ENCODE measurements at places on chromosomes 16 and 17. TPM values are rescaled to one million over a fixed set of nuclear protein-coding genes. Genes with fewer than 3 reads are reported as not detected.

DNA sequence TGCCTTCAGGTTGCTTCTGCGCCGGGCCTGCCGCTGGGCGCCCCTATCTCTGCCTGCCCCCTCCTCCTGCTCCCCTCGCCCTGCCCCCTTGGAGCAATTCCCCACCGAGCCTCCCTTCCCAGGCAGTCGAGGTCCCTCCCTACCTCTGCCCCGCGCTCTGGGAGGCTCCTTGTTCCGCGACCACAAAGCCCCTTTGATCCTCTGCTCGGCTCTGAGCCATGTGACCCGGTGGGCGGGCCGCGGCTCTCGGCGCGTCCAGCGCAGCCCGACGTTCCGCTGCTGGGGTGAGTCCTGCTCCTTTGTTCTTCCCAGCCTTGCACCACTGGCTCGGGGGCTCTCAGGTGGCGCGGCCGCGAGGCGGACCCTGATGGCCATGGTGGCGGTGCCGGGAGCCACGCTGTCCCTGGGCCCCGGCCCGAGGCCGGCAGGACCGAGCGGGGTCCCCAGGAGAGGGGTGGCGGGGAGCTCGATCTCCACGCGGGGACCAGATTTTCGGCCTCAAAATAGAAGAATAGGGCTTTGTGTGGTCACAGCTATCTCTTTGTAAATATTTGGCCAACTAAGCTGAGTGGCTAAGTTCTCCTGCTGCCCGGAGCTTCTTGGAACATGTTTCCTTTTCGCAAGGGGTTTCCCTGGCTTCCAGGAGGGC lies 310.6 kb downstream of the SEC14L1 start:
- H3K4me3 ChIP-seq = peak overlapping the region; percentile 61
- H3K27ac ChIP-seq = peak overlapping the region; percentile 69
- DNase-seq = peak; percentile 78
- no peaks in the 10 kb centered on the region for H3K27me3 ChIP-seq

DNA sequence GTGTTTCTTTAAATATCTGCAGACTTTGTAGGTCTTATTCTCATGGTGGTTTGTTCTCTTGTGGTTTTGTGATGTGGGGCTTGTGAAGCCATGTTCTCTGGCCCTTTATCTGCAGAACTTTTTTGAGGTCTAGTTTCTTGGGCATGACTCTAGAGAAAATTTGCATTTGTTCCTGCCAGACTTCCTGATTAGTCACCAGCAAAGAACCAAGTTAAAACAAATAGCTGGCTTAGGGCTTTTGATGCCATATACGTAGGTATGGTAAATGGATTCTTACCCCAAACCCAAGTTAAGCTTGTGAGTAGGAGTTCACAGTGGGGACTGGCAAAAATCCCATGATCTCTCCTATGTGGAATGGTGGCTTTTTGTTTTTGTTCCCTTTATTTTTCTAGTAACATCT lies 68.7 kb upstream of the IRX3 start:
- H3K27me3 ChIP-seq = no peaks in the 10 kb centered on the region
- no peak overlapping the region for H3K4me3 ChIP-seq
- H3K4me1 ChIP-seq = no peaks in the 10 kb centered on the region
- peak; percentile 52 for DNase-seq
- no peak overlapping the region for H3K27ac ChIP-seq
- no peaks in the 10 kb centered on the region for H3K36me3 ChIP-seq

DNA sequence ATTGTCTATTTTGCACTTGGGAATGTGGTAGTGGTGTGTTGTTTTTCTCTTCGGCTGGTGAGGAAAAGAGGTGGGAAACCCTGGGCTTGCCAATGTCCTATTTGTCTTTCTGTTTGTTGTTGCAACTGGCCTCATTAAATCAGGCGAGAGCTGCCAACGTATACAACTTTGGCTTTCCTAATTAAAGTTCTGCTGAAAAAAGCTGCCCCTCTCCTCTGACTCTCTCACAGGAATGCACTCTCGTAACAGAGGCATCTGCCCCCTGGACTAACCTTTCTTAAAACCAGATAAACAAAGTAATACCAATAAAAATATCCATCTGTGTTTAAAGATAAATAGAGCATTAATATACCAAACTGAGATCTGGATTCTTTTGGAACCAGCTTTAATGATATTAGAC lies 7.8 kb downstream of the CDRT15 start:
- H3K36me3 ChIP-seq = no peaks in the 10 kb centered on the region
- H3K27ac ChIP-seq = no peak overlapping the region
- peak; percentile 10 for DNase-seq
- H3K4me1 ChIP-seq = peaks cover 9% of the 10 kb centered on the region

DNA sequence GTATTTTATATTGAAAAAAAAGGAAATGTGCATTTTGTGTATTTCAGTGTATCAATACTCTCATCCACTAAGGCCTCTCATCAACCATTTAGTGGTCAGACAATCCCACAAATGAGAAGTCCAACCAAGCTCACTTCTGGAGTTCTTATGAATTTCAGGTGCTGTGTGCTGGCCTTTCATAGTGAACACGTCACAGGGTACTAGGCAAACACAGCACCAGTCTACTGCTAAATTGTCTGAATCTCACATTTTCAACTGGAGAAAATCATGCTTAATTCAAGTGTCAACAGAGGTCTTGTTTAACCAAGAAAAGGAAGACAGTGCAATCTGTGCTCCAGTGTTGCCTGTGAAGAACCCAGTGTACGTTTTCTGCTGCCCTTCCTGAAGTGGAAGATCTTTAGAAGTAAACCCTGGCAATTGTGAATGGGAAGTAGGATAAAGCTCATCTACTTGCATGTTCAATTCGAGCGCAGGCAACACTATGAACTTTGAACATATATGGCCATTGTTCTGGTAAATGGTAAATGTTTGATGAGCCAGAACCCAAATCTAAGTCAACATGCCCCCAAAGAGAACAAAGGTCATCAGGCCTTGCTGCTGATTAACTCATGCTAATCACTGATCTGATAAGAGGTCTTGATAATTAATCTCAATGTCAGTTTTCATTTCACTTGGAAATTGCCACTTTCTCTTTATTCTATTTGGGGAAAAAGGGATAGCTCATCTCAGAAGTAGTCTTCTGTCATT lies 439.2 kb upstream of the SOX9 start:
- H3K36me3 ChIP-seq = no peaks in the 10 kb centered on the region
- H3K4me1 ChIP-seq = no peaks in the 10 kb centered on the region
- H3K4me3 ChIP-seq = no peak overlapping the region
- no peak overlapping the region for H3K27ac ChIP-seq
- no peak for DNase-seq
- H3K27me3 ChIP-seq = no peaks in the 10 kb centered on the region

DNA sequence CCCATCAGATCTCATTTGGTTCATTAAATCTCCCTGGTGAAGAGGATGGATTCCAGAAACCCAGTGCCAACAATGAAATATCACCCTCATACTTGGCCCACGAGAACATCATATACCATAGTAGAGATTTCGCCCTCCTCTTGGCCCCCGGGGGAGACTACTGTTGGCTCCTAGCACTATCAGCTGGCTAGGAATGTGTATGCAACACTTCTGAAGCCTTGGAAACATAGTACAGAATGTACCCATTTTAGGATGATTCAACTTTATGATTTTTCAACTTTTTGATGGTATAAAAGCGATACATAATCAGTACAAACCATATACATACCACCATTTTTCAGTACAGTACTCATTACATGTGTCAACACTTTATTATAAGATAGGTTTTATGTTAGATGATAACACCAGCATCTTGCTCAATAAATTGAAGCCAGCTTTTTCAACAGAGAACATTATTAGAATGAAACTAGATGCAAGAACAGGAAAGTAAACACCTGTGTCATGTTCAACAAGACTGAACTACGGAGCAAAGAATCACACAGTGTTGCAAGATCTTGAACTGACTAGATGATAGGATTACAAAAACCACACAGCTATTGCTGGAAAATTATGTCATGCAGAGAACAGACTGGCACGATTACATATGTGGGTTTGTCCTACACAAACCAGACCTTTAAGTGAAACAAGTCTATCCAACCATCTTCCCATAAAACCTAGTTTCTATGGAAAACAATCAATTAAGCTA lies 17.2 kb downstream of the RSL1D1 start:
- H3K36me3 ChIP-seq = peaks cover 20% of the 10 kb centered on the region
- no peaks in the 10 kb centered on the region for H3K27me3 ChIP-seq
- peaks cover 27% of the 10 kb centered on the region for H3K4me1 ChIP-seq
- no peak overlapping the region for H3K4me3 ChIP-seq
- DNase-seq = peak; percentile 86
- peak overlapping the region; percentile 60 for H3K27ac ChIP-seq

DNA sequence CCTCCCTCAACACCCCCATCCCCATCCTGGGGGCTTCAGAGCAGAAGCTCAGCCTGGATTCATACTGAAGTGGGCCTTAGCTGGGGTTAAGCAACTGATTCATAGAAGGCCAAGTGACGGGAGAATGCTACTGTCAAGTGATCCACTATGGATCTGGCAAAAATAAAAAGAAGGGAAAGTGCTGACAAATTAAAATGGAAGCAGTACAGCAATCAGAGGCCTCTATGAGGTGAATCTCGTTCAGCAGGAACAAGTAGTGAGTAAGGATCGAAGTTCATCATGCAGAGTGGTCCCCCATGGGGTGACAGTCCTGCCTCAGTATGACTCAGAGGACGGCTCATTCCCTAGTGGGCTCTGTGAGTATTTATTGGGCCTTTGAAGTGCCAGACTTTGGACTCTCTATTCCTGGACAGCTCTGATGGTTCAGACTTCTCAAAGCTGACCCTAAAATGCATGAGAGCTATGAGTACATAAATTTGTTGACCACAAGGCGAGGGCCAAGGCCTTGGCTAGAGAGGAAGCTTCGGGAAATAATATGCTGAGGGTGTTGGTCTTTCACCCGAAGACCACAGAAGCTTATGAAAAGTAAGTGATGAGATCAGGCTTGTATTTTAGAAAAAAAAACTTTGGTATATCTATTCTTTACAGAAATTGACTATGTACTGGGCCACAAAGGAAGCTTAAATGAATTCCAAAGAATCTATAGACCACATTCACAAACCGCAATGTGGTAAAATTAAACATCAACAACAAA lies 5.3 kb upstream of the NSMCE1 start:
- no peaks in the 10 kb centered on the region for H3K27me3 ChIP-seq
- H3K4me3 ChIP-seq = no peak overlapping the region
- H3K4me1 ChIP-seq = peaks cover 5% of the 10 kb centered on the region
- no peaks in the 10 kb centered on the region for H3K36me3 ChIP-seq
- DNase-seq = peak; percentile 72
- H3K27ac ChIP-seq = no peak overlapping the region

DNA sequence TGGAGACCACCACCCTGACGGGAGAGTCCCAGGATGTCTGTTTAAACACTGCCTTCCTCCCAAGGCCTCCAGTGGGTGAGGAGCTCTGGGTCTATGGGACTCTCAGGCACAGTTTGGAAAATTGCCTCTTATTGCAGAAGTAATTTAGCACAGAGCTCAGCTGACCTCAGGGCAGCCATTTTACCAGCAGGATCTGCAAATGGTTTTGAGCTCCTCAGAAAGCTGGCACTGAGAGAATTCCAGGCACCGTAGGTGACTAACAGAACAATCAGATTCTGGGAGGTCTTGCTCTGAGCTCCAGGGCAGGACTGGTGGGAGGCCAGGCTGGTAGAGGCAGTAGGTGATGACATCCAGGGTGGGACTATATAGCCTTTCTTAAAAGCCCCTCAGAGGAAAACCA lies 17.3 kb upstream of the C16orf74 start:
- DNase-seq = peak; percentile 36
- H3K4me3 ChIP-seq = no peak overlapping the region
- H3K36me3 ChIP-seq = no peaks in the 10 kb centered on the region
- peaks cover 12% of the 10 kb centered on the region for H3K4me1 ChIP-seq
- peak overlapping the region; percentile 69 for H3K27ac ChIP-seq
- H3K27me3 ChIP-seq = no peaks in the 10 kb centered on the region

DNA sequence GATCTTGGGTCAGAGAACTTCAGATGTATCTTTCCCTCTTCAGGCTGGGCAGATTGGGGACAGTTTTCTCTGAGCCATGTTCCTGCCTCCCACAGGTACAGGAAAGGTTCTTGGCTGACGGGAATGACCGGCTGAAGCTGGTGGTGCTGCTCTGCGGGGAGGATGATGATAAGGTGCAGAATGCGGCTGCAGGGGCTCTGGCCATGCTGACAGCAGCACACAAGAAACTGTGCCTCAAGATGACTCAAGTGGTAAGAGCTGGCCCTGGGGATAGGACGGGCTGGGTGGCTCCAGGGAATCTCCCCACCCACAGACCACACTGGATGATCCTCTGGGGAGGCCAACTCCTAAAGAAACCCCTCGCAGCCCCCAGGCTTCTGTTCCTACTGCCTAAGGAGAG lies 10.9 kb downstream of the SLC35G3 start:
- H3K27me3 ChIP-seq = no peaks in the 10 kb centered on the region
- H3K4me3 ChIP-seq = no peak overlapping the region

DNA sequence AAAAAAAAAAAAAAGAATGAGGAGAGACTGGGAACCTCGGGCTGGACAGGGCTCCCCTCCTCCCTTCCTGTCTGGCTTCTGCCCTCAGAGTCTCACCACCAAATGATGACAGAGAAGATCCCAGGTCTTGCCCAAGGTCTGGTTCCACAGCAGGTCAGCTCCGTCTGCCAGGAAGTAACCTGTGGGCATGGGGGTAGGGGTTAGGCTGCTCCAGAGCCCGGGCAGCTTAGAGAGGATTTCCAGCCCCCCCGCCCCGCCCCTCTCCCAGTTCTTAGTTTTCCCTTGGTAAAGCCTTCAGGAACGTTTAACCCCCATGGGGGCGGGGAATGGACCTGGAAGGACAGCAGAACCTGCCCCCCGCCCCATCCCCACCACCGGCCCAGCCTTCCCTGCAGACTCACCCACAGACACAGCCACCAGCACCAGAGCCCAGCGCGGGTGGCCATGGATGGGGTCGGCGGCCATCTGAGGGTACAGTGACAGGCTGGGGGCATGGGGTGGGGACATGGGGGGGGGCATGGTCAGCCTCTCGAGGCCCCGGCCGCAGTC lies 700 bp downstream of the TLCD2 start:
- no peaks in the 10 kb centered on the region for H3K27me3 ChIP-seq
- peaks cover 30% of the 10 kb centered on the region for H3K36me3 ChIP-seq
- peak overlapping the region; percentile 66 for H3K4me3 ChIP-seq

- no peaks in the 10 kb centered on the region for H3K27me3 ChIP-seq
- DNase-seq = no peak
- H3K27ac ChIP-seq = no peak overlapping the region
- no peaks in the 10 kb centered on the region for H3K36me3 ChIP-seq
- no peaks in the 10 kb centered on the region for H3K4me1 ChIP-seq
Observed at GRCh38 chr16:70421014-70421413, 17.9 kb downstream of the ST3GAL2 start.

- no peaks in the 10 kb centered on the region for H3K4me1 ChIP-seq
- no peak overlapping the region for H3K4me3 ChIP-seq
- H3K27me3 ChIP-seq = no peaks in the 10 kb centered on the region
- DNase-seq = no peak
Observed at GRCh38 chr17:5248821-5249479, 14.3 kb upstream of the SCIMP start.

GRCh38 chr16:72373201-72373600 lies 201.2 kb upstream of the PMFBP1 start:
- H3K4me1 ChIP-seq = peaks cover 13% of the 10 kb centered on the region
- DNase-seq = no peak
- H3K4me3 ChIP-seq = no peak overlapping the region
- H3K27me3 ChIP-seq = no peaks in the 10 kb centered on the region
- no peaks in the 10 kb centered on the region for H3K36me3 ChIP-seq

- H3K27ac ChIP-seq = no peak overlapping the region
- H3K27me3 ChIP-seq = peaks cover 12% of the 10 kb centered on the region
- H3K36me3 ChIP-seq = no peaks in the 10 kb centered on the region
- no peaks in the 10 kb centered on the region for H3K4me1 ChIP-seq
Observed at GRCh38 chr16:87621976-87622713, 19.8 kb downstream of the JPH3 start.

The RGS11 gene
- 4.4 TPM for polyA plus RNA-seq

The KRTAP17-1 gene
- not detected for polyA plus RNA-seq

The PRCD gene
- 0.93 TPM for polyA plus RNA-seq

The FZD2 gene
- polyA plus RNA-seq = 6.3 TPM

The FDXR gene
- 14.2 TPM for polyA plus RNA-seq

The HSD11B2 gene
- polyA plus RNA-seq = 0.19 TPM

The CD68 gene
- polyA plus RNA-seq = 88.1 TPM

The CEP295NL gene
- 0.14 TPM for polyA plus RNA-seq

The KRTAP4-3 gene
- not detected for polyA plus RNA-seq

Data from GM23248 (cell line).